ENCODE measurements at places on chromosomes 12 and 14. TPM values are rescaled to one million over a fixed set of nuclear protein-coding genes. Genes with fewer than 3 reads are reported as not detected.

DNA sequence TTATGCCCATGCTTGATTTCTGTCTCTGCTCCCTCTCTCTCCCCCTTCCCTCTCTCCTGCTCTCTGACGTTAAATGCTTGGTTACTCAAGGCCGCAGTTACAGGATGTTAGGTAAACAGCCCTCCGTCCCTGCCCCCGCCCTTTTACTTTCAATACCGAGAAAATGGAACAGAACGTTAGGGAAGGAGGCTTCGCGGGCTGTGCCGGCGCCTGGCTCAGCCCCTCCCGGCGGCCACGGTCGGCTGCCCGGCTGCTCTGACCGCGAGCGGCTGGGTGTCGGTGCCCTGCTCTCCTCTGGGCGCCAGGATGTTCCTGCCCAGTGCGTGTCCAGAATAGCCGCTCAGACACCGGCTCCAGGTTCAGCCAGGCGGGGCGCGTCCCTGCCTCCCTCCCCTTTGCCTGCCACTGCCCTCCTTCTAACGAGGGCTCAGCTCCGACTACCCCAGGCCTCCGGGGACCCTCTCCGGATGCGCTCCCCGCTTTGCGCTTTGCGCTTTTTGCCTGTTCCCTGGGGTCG is 166.1 kb downstream of the ADCK1 start:
- peak; percentile 94 for DNase-seq
- H3K27me3 ChIP-seq, result no peaks in the 10 kb centered on the region
- peak overlapping the region; percentile 8 for H3K4me3 ChIP-seq
- H3K36me3 ChIP-seq, result no peaks in the 10 kb centered on the region

The RERGL gene
- total RNA-seq, result 25.3 TPM

DNA sequence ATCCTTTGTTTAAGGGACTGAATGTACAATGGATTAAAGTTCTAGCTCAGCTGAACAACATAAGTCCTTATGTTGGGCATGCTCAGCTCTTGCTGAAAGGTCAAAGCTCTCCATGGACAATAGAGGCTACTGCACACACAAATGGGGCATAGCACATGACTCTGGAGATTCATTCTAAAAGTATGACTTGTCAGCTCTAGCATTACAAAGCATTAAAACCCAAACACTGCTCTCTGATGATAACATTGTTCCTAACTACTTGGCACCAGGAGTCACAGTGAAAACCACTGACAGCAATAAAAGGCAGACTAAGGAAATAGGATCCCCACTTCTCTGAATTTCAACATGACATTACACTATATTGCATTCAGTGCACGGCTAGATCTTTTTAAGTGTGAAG is 21.9 kb upstream of the FSCB start:
- H3K4me1 ChIP-seq, result no peaks in the 10 kb centered on the region
- no peak overlapping the region for H3K4me3 ChIP-seq
- H3K27me3 ChIP-seq, result no peaks in the 10 kb centered on the region
- no peak for DNase-seq
- H3K36me3 ChIP-seq, result no peaks in the 10 kb centered on the region

The NANOG gene
- 0.16 TPM for total RNA-seq

DNA sequence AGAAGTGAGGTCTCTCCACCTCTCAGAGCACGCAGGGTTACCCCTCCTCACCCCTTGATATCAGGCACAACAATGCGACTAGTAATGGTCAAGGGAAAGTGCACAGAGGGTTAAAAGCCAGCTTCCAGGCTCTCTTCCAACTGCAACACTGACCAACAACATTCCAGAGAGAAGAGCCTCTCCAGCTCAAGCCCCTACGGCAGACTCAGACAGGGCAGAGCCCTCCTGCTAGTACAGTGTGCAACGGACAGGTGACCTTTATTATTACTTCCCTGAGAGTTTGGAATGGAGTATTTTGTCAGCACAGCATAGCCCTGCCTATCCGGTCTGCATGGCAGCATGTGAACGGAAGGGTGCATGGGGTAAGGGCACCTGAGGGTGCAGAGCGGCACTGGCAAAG is 73.0 kb downstream of the PTPN21 start:
- no peaks in the 10 kb centered on the region for H3K36me3 ChIP-seq
- H3K27me3 ChIP-seq, result no peaks in the 10 kb centered on the region
- H3K4me3 ChIP-seq, result no peak overlapping the region
- H3K27ac ChIP-seq, result no peak overlapping the region

The ZC2HC1C gene
- total RNA-seq, result 6.7 TPM

GRCh38 chr14:85295318-85295717 is 234.6 kb upstream of the FLRT2 start:
- no peaks in the 10 kb centered on the region for H3K36me3 ChIP-seq
- H3K4me1 ChIP-seq, result no peaks in the 10 kb centered on the region
- no peak overlapping the region for H3K4me3 ChIP-seq
- no peaks in the 10 kb centered on the region for H3K27me3 ChIP-seq
- H3K27ac ChIP-seq, result no peak overlapping the region

The FOXA1 gene
- not detected for total RNA-seq

DNA sequence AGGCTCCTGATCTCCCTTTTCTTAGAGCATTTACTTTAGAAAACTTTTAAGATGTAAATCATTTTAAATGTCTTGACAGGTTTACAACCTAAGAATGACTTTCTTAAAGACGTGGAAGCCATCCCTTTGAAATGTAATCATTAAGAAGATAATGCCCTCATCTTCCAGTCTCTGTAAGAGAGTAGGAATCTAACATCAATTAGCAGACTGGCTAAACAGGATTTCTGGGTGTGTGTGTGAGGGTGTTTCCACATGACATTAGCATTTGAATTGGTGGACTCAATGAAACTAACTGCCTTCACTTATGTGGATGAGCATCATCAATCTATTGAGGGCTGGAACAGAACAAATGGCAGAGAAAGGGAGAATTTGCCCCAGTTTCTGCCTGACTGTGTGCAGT is 329.5 kb downstream of the RPL10L start:
- peaks cover 2% of the 10 kb centered on the region for H3K4me1 ChIP-seq
- H3K27ac ChIP-seq, result no peak overlapping the region
- H3K36me3 ChIP-seq, result no peaks in the 10 kb centered on the region

The VWF gene
- 183 TPM for total RNA-seq

- DNase-seq, result no peak
- H3K27ac ChIP-seq, result no peak overlapping the region
- peaks cover 24% of the 10 kb centered on the region for H3K4me1 ChIP-seq
- H3K36me3 ChIP-seq, result no peaks in the 10 kb centered on the region
- no peaks in the 10 kb centered on the region for H3K27me3 ChIP-seq
- H3K4me3 ChIP-seq, result no peak overlapping the region
Observed at GRCh38 chr14:103061482-103061976, 4.2 kb upstream of the CDC42BPB start.

The TMEM52B gene
- total RNA-seq, result 25.7 TPM

The RAD52 gene
- 17.1 TPM for total RNA-seq

GRCh38 chr12:115830633-115831032 is 446.9 kb downstream of the MED13L start:
- no peak overlapping the region for H3K4me3 ChIP-seq
- no peak for DNase-seq
- no peaks in the 10 kb centered on the region for H3K36me3 ChIP-seq
- no peaks in the 10 kb centered on the region for H3K4me1 ChIP-seq
- H3K27me3 ChIP-seq, result no peaks in the 10 kb centered on the region
- no peak overlapping the region for H3K27ac ChIP-seq

- H3K27ac ChIP-seq, result peak overlapping the region; percentile 99
- DNase-seq, result peak; percentile 76
- peak overlapping the region; percentile 94 for H3K4me3 ChIP-seq
- H3K27me3 ChIP-seq, result no peaks in the 10 kb centered on the region
- H3K36me3 ChIP-seq, result no peaks in the 10 kb centered on the region
- H3K4me1 ChIP-seq, result no peaks in the 10 kb centered on the region
Observed at GRCh38 chr12:95218150-95219133, 835 bp downstream of the VEZT start.

The TOMM20L gene
- total RNA-seq, result not detected

DNA sequence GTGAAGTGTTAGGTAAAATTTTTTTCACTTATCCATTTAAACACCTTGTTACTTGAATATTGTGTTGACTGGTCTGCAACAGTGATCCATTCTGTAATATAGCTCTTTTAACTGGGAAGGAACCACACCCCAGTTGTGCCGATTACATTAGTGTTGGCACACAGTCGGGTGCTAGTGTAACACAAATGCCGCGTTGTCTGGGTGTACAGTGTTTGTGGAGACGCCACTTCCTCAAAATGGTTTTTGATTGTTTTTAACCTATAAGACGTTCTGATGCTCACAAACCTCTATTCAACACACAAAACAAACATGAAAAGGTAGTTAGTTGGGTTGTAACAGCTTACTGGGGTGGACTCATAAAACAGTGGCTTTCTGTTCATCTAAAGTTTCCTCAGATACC is 48.0 kb upstream of the TRAF3 start:
- DNase-seq, result no peak
- H3K36me3 ChIP-seq, result peaks cover 4% of the 10 kb centered on the region
- H3K4me3 ChIP-seq, result no peak overlapping the region
- H3K27me3 ChIP-seq, result no peaks in the 10 kb centered on the region

GRCh38 chr12:57846285-57846576 is 298 bp downstream of the CTDSP2 start:
- no peak for DNase-seq
- H3K27ac ChIP-seq, result peak overlapping the region; percentile 99
- peak overlapping the region; percentile 92 for H3K4me3 ChIP-seq
- H3K36me3 ChIP-seq, result no peaks in the 10 kb centered on the region
- peaks cover 29% of the 10 kb centered on the region for H3K4me1 ChIP-seq

DNA sequence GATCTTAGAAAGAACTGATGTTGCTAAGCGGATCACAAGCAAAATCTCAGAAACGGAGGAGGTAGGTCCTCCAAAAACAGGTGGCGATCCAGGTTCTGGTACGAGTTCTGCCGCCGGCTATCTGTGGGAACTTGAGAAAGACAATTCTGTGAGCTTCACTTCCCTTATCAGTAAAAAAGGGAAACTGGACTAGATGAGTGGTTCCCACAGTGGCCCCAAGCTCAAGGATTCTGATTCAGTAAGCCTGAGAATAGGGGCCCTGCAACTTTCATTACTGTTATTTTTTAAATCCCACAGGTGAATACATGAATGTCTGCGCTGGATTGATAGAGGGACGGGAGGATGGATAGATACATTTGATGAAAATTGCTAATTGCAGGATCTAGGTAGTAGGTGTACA is 160.2 kb downstream of the PPM1H start:
- H3K4me1 ChIP-seq, result no peaks in the 10 kb centered on the region
- H3K4me3 ChIP-seq, result no peak overlapping the region
- no peak overlapping the region for H3K27ac ChIP-seq

- DNase-seq, result no peak
- no peak overlapping the region for H3K4me3 ChIP-seq
- H3K27me3 ChIP-seq, result no peaks in the 10 kb centered on the region
- no peak overlapping the region for H3K27ac ChIP-seq
- no peaks in the 10 kb centered on the region for H3K36me3 ChIP-seq
- H3K4me1 ChIP-seq, result no peaks in the 10 kb centered on the region
Observed at GRCh38 chr14:79018836-79019235, 848.7 kb downstream of the NRXN3 start.

DNA sequence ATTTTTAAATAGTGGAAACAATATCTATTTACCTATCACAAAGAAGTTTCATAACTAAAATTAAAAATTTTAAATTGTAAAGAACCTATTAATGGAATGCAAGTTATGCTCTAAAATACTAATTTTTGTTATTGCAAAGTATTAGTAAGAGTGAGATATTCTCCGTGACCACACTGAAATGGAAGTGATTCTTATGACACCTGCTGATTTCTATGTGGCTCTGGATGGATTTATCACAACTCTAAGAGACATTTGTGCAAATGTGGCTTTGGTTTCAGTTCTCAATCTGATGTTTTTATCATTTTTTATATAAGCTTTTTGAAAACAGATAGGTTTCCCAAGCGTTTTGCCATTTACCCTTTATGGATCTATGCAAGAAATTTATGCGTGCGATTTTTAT is 497.8 kb downstream of the NAV3 start:
- no peaks in the 10 kb centered on the region for H3K4me1 ChIP-seq
- no peak overlapping the region for H3K27ac ChIP-seq
- no peak for DNase-seq
- no peaks in the 10 kb centered on the region for H3K36me3 ChIP-seq
- H3K27me3 ChIP-seq, result no peaks in the 10 kb centered on the region

- H3K27me3 ChIP-seq, result peaks cover 2% of the 10 kb centered on the region
- H3K4me3 ChIP-seq, result no peak overlapping the region
- H3K36me3 ChIP-seq, result no peaks in the 10 kb centered on the region
Observed at GRCh38 chr14:63051992-63052391, 6.7 kb upstream of the KCNH5 start.

DNA sequence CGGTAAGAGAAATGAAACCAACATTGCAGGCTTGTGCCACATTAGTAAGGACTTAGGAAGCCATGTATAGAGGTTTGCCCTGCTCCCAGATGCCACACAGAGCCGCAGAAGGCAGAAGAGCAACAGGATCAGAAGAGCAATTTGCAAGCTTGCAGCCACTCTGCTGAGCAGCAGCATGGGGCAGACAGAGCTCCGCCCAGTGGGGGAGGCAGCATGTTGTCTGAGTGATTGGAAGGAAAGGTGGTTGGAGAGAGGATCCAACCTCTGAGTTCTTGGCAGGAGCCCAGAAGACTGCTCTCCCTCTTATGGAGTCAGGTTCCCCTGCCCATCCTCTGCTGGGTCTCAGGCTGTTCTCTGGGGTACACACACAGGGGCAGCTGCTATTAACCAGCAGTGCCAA is 2.3 kb upstream of the KRT6A start:
- no peak overlapping the region for H3K27ac ChIP-seq
- no peaks in the 10 kb centered on the region for H3K4me1 ChIP-seq
- H3K27me3 ChIP-seq, result no peaks in the 10 kb centered on the region
- DNase-seq, result no peak
- H3K4me3 ChIP-seq, result no peak overlapping the region
- H3K36me3 ChIP-seq, result no peaks in the 10 kb centered on the region

GRCh38 chr12:96514328-96514727 is 25.0 kb downstream of the CFAP54 start:
- DNase-seq, result no peak
- no peaks in the 10 kb centered on the region for H3K36me3 ChIP-seq
- H3K27me3 ChIP-seq, result no peaks in the 10 kb centered on the region
- H3K4me1 ChIP-seq, result no peaks in the 10 kb centered on the region
- H3K27ac ChIP-seq, result no peak overlapping the region
- H3K4me3 ChIP-seq, result no peak overlapping the region

The OR6S1 gene
- not detected for total RNA-seq

DNA sequence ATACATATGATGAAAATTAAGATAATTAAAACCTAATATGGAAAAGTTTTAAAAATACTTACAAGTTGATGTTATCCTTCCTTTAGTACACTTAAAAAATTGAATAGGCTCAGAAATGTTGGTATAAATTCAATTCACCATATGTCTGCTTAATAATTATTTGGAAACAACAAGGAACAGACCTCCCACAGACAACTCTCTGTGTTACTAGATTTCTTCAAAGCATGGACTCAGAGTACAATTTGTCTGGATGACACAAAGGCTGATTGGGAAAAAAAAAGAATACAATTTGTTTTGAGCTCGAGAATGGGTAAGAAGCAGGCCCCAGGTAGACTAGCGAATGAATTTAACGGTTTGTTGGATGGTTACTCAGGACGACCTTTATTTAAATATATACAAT is 48.9 kb upstream of the BTG1 start:
- H3K27ac ChIP-seq, result no peak overlapping the region
- H3K4me3 ChIP-seq, result no peak overlapping the region

DNA sequence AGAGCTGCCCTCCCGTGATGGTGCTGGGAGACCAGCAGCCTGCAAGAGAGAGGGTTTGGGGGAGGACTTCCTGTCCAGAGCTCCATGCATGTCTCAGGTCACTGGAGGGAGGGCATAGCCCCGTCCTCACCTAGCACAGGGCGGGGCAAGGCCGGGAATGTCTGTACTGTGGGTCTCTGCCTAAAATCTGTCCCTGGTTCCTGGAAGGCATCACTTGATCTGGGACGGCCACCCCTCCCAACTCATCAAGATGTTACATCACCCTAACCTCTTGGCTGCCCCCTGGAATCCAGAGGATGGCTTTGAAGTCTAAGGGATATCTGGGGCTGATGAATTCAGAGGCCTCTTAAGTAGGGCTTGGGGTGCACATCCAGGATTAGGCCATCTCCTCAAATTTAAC is 37.0 kb upstream of the MEG3 start:
- H3K36me3 ChIP-seq, result no peaks in the 10 kb centered on the region
- no peaks in the 10 kb centered on the region for H3K4me1 ChIP-seq
- DNase-seq, result no peak
- no peak overlapping the region for H3K4me3 ChIP-seq
- no peak overlapping the region for H3K27ac ChIP-seq
